ENCODE measurements at places on chromosomes 4 and X.

DNA sequence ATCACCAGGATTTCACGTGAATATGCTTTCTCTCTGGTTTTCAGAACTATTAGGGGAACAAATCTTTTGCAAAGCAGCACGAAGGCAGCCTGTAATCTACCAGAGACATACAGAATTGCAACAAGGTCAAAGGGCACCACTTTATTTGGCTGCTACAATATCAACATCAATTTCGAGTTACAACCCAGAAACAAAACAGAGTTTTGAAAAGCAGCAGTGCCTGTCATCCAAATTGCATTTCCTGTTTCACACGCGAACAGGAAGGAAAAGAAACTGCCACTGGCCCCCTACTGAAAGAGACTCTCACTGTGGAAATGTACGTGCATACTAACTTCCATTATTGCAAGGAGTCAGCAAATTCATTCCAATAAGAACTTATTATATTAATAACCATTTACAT, 17.1 kb upstream of the C1QTNF7 start:
- no peak for DNase-seq

GRCh38 chr4:153222707-153223426, 18.6 kb downstream of the TRIM2 start:
- DNase-seq = no peak

DNA sequence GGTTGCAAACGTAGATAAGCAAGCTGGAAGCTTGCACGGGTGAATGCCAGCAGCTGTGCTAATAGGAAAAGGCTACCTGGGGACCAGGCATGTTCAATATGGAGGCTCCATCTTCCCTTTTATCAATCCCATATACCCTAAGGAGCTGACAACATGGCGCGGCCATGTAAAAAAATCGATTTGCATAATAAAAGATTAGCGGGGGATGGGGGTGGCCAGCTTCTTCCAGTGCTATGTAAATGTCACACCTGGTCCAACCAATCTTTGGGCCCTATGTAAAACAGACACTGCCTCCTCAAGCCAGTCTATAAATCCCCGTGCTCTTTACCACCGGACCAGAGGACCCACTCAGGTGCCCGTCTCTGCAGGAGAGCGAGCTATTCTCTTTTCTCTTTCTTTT, 128.2 kb downstream of the GPAT3 start:
- no peak for DNase-seq

DNA sequence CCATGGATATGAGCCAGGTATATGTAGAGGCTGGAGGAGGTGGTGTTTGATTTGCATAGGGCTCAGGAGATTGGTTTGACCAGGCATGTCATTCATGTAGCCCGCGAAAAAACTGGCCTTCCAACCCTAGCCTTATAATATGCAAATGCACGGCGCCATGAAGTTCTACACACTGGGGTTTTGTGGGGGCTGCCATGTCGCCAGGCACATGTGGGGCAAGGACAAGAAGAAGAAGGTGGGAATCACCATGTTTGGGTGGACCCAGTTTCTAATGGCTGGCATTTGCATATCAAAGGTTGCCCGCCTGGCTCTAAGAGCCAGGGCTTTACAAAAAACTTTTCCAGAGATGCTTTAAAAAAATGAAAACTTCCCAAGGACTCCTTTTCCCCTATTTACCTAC, 1251.0 kb downstream of the PCDH18 start:
- no peak for DNase-seq

DNA sequence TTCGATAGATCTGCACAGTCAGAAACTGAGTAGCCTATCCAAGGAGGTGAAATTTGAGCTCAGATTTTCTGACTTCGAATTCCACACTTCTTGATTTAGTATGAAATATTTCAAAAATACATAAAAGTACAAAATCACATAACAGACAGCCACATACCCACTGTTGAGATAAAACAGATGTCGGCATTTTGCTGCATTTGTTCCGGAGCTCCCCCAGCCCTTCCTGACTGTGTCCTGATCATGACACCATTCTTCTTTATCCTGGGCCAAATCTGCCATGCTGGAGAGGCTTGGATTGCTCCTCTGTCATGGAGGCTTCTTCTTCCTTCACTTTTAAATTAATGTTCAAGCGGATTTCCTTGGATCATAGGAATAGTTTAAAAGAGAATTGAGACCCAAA, 124.2 kb upstream of the RBPJ start:
- DNase-seq = no peak

DNA sequence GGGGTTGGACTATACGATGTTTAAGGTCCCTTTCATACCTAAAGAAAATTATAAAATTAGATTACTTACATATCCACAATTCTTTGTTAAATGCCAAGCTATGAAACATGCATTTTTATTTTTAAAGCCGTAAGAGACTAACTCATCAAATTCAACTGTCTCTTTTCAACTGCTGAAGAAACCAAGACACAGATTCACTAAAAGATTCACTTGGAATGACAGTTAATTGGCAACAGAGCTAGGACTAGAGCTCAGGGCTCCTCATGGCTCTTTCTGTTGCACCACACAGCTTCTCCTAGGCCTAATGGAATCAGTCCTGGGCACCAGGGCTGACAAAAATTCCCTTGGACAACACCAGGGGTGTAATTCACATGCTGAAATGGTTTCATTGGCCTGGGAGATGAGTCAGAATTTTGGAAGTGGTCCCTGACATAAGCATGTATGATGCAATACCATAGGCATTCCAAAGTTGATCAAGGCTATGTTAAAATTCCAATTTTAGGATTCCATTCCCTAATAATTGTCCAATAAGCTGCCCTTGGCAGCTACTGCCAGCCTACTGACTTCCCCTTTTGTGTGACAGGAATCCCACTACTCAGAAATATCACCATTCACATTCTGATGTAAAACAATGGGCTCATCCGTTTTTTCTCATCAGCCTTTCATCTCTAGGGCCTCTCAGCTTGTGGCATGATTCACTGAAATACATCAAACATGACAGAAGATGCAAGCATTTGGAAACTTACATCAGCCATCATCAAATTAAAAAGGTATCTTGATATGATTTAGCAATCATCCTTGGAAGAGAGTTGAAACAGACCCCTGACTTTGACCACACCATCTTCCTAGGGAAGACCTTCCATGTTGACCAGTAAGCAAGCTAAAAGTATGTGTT, 54.2 kb downstream of the PLAC1 start:
- no peak for DNase-seq

- no peak for DNase-seq
Observed at GRCh38 chrX:152639426-152639825, 1.7 kb downstream of the GABRQ start.

DNA sequence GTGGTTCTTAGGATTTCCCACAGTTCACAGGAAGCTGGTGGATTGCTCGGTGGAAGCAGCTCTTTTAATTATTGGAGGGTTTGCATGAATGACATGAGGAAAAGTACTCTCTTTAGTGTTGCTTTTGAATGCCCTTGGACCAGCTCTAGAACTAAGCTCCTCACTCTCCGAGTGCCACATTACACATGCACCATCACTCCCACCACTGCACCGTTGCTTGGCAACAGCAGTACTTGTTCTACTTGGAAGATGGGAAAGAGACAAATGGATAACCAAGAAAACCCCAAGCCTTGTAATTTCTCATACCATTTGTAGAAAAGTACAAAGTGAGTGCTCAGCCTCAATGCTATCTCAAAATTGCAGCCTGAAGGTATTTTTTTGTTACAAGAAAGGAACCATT, 620.2 kb upstream of the BOD1L1 start:
- DNase-seq = peak; percentile 79

GRCh38 chrX:101619364-101619763, 1.6 kb upstream of the ARMCX6 start:
- no peak for DNase-seq

GRCh38 chr4:115154826-115155225, 41.4 kb upstream of the NDST4 start:
- DNase-seq = no peak

- DNase-seq = no peak
Observed at GRCh38 chr4:164514765-164515164, 239.2 kb upstream of the SMIM31 start.

DNA sequence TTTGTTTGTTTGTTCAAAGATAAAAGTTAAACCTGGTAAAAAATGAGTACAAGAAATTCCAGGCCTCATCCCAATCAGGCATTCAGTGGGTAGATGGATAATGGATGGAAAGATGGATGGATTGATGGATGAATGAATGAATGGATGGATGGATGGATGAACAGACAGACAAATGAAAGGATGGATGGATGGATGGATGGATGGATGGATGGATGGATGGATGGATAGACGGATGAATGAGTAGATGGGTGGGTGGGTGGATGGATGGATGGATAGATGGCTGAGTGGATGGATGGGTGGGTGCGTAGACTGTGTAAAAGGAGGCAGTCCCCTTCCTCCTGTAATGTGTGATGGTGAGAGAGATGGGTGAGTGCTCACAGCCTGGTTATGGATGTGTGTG, 206.7 kb downstream of the FRMPD4 start:
- no peak for DNase-seq

DNA sequence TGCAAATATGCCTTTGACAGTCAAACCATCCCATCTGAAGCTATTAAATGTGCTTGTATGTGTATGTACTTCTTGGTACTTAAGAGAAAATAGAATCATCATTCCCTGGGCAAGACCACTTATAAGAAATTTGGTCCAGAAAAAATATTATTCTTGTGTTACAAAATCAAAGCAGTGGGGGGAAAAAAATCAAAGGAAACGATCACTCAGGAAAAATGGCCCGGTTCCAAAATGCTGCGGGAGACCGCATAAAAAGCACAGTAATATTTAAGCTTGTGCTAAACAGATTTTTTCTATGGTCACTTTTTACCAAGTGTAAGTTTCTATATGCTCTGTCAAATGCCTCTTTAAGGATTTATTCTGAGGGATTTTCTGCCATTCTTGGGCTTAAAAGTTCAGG, 36.1 kb downstream of the RAI2 start:
- no peak for DNase-seq

Data from putamen (tissue), 1 donor.